ENCODE measurements at places on chromosomes 7 and 10.

- no peak for DNase-seq
These were observed at the start of gene C10orf67 for GRCh38 chr10:23344241-23344841. C10orf67 (minus strand) TSS chr10:23344797; CDS start chr10:23344774, 23 bp downstream.

- DNase-seq: no peak
These were observed 24.4 kb upstream of the ZNF273 start for GRCh38 chr7:64878684-64879083.

DNA sequence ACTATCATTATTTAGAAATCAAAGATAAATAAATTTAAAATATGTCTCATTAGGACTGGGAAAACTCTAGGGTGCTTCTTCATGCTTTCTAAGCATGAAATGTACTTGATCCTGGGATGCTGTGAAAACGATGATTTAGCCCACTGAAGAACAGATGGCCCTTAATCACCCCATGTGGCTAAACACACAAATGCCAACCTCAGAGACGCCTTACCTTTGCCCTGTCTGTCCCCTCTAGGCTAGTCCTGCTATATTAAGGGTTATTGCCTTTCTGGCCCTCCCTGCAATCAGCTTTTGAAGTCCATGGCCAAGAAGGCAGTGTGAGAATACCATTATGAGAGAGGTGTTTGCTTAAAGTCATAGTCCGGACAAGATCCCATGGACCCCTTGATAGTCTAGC, 217.2 kb downstream of the TWIST1 start:
- DNase-seq: no peak

DNA sequence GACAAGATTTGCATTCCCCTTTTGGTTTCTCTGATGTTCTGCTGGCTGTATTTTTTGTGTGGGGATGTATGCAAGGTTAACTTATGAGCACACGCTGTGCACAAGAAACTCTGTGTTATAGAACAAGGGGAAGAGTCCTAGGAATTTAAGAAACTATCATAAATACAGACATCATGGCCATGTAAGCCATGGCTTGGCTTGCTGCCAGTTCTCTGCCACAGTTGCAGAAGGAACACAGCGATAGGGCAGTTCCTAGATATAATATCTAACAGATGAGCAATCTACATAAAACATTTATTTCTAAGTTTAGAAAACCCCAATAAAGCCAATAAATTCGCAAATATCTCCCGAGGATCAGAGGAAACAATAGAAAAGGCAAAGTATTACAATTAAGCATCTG, 153.3 kb downstream of the LRRTM3 start:
- DNase-seq: no peak

GRCh38 chr7:100929808-100930174, 19.5 kb upstream of the MUC3A start:
- no peak for DNase-seq

- DNase-seq: no peak
These were observed 256.8 kb upstream of the FZD8 start for GRCh38 chr10:35898716-35899440.

DNA sequence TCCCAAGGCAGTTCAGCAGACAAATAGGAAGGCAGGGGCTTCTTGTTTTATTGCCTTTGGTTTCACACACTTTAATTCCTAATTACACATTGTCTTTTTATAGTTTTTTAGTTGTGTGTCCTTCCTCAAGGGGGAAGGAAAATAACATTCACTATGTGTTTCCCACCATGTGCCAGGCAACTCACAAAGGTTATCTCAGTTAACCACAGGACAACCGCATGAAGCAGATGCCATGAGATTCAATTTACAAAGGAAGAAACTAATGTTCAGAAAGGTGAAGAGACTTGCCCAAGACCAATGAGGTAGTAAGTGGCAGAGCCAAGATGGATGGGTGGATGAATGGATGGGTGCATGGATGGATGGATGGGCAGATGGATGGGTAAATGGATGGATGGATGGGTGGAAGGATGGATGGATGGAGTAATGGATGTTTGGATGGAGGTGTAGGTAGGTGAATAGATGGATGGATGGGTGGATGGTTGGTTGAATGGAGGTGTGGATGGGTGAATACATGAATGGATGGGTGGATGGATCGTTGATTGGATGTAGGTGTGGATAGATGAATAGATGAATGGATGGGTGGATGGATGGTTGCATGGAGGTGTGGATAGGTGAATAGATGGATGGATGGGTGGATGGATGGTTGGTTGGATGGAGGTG, 77.9 kb downstream of the ARHGAP22 start:
- DNase-seq: no peak

GRCh38 chr10:22620140-22620857, 94.1 kb downstream of the PIP4K2A start:
- DNase-seq: no peak

DNA sequence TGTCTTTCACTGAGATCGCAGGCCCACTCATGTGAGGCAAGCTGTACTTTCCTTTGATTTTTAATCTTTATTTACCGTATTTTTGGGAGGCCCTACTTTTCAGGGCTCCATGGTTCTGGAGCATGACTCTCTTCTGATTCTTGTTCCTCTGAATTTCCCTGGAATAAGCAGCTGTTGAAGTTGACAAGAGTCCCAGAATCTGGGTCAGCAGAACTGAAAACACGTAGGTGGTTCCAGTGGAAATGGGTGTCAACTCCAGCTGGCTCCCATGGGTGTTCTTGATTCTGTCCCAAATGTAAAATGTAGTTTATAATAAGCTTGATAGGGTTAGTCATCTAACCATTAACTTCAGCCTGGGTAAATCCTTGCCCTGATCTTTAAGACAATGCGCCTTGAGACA, 409.4 kb downstream of the GATA3 start:
- DNase-seq: no peak

DNA sequence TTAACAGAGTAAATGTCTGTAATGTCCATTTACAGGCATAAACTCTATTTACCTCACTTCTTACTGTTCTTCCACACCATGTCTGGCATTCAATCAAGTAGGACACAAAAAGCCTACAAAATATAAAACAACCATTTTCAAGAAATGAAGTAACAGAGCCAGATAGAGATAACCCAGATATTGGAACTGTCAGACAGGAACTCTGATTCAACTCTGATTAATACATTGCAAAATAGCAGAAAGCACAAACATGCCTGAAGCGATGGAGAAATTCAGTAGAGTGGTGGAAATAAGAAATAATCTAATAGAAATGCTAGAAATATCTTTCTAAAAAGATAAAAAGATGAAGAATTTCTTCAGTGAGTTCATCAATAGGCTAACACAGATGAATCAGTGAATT, 964.4 kb downstream of the PCDH15 start:
- no peak for DNase-seq

- no peak for DNase-seq
These were observed 946.3 kb downstream of the CNTNAP2 start for GRCh38 chr7:147062897-147063296.

- DNase-seq: no peak
These were observed 62.3 kb downstream of the OSBPL3 start for GRCh38 chr7:24917510-24918239.

- no peak for DNase-seq
These were observed 837 bp upstream of the IGFBP3 start for GRCh38 chr7:45921699-45922519.

GRCh38 chr7:771234-772004, 44.3 kb upstream of the PRKAR1B start:
- DNase-seq: no peak

- DNase-seq: no peak
These were observed 34.8 kb downstream of the CDH23 start for GRCh38 chr10:71431239-71432100.

DNA sequence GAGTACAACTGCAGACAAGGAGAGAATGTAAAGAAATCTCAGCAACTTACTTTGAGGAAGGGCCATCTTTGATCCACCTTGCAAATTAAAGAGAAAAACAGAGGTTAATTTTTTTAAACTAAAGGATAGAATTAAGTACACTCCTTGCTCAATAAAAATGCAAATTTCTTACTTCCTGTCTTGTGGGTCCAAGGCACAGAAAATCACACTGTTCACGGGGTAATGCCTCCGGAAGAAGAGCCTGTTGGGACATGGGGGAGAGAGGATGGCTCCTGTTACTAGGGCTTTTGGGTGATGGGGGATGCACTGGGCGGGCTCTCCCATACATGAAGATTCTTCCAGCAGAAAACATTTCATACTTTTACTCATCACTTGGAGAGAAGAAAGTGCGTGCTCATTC, 301.8 kb downstream of the TNS3 start:
- DNase-seq: no peak

- DNase-seq: no peak
These were observed 52.4 kb downstream of the ZNF365 start for GRCh38 chr10:62426600-62426999.

DNA sequence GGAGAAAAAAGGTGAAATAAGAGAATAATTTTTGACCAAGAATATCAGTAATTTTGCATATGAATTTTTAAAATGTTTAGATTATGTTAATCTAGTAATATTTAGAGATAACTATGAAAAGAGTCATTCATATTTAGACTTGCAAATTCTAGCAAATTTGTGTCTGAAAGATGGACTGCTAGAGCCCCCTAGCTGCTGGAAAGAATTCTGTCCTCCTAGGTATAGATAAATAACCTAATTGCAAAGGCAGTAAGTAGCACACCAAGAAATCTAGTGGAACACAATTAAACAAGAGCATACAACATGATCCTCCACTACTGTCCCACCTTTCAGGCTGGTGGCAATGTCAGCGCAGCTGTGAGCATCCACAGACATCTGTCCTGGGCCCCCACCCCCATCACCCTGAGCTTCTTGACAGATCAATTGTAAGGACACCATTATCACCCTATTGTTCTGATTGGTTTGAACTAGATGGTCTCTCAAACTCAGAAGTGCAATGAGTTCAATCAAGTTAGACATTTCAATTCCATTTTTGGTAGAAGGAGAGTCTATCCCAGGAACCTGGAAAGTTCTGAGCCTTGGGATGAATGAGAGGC, 15.0 kb upstream of the GFRA1 start:
- no peak for DNase-seq

DNA sequence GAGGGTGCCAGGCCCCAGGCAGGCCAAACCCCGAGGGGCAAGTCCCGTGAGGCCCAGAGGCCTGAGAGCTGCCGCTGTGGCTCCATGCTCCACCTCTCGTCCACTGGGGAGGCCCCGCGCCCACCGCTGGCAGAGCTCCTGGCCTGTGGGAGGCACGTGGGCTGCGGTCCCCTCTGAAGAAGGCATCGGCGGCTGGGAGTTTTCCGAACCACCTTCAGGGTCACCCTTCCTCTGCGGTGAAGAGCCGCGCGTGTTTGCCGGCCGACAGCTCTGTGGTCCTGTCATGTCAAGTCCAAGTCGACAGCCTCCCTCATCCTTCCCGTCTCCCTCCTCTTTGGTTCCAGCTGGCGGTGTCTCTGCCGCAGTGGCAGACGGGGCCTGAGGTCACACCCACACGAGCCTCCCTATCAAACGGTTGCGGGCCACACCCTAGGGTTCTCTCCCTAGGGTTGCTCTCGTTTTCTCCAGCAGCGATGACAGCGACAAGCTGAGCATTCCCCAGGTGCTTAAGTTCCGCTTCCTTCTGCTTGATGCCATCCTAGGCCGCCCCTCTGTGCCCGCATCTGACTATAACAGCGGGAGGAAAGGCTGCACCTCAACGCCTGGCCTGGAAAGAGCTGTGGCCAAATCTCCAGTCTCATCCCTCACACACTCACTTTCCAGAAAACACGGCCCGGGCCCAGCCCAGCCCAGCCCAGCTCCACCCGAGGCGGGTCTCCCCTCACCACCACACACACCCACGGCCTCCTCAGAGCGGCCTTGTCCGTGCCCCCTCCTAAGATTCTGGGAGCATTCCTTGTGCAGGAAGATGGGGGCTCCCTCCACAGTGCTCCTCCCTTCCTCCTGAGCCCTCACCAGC, 185.0 kb downstream of the ELFN1 start:
- no peak for DNase-seq

- no peak for DNase-seq
These were observed 494.8 kb downstream of the PARD3 start for GRCh38 chr10:34320265-34320664.

DNA sequence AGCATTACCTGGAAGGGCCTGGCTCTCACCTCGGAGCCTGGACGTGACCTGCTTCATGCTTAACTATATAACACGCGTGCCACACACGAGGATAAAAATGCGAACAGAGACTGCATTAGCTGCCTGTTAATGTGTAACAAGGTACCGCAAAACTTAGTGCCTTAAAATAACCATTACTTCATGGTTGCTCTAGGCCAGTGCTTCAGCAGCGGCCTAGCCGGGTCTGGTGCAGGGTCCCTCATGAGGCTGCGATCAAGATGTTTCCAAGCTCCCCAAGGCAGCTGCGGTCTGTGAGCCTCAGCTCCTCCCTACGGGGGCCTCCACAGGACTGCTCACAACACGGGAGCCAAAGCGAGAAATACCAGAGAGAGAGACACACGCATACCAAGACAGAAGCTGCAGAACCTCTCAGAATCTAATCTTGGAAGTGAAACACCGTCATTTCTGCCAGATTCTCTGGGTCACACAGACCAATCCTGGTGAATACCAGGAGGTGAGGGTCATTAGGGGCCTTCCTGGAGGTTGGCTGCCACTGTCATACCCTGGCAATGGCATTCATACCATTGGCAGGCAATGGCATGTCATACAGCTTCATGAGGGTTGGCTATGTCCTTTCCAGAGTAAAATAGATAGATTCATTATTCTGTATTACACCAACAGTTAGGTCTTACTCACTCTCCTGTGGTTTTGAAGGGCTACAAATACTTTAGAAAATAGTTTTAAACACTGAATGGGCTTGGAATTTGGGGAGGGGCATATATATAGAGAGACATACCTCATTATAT, 94.5 kb downstream of the HIPK2 start:
- no peak for DNase-seq

DNA sequence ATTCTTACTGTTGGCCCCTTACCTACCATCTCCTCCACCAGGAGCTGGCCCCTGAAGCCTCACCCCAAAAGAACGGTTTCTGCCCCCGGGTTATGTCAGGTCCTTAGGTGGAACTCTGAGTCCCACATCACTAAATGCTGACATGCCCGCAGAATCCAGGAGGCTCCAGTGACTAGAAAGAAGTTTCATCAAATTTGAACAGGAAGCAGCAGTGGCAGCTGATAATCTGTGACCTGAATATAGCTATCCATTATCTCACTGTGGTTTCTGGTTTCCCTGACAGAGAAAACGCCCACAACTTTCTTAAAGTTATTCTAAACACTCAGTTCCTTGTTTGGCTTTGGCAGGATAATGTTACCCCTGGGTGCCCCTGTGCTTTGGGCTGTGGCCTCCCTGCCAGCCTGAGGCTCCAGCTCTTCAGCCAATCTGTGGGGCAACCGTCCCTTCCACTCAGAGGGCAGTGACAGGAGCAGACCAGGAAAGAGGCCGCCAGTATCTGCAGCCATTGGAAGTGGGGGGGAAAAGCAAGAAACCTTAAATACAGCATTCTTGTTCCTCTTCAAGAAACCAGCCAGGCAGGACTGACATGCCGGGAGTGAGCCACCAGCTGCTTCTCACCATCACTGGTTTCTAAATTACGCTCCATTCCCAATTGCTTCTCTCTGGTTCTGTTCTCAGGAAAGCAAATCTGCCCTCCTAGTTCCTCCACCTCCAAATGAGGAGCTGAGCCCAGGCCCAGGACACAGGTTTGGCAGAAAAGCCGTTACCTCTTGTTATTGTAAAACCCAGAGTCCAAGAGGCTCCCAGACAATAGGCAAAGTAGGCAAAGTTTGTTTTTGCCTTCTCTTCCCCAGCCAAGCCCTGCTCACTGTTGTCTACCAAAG, 41.2 kb upstream of the VCL start:
- DNase-seq: no peak

GRCh38 chr10:44926751-44927351, 15.7 kb downstream of the TMEM72 start:
- DNase-seq: no peak
